ENCODE measurements at places on chromosomes 11 and 22.

DNA sequence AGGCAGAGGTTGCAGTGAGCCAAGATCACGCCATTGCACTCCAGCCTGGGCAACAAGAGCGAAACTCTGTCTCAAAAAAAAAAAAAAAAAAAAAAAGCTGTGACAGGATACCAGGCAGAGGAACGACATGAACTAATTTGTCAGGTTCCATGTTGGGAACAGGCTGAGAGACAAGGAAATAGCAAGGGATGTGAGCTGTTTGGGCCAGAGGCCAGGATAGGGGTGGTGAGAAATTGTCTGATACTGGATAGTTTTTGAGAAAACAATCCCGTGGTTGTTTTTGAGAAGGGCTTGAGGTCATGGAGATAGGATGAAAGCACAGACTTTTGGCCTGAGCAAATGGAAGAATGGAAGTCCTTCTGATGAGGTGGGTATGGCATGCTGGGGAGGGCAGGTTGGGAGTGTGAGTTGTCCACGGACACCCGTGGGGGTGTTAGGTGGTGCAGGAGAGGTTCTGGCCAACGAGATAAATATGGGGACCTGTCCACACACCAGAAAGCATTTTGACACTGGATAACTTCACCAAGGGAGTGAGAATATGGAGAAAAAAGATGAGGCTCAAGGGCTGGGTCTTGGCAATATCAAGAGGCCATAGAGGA is 13.7 kb downstream of the PIWIL3 start:
- DNase-seq, result no peak

DNA sequence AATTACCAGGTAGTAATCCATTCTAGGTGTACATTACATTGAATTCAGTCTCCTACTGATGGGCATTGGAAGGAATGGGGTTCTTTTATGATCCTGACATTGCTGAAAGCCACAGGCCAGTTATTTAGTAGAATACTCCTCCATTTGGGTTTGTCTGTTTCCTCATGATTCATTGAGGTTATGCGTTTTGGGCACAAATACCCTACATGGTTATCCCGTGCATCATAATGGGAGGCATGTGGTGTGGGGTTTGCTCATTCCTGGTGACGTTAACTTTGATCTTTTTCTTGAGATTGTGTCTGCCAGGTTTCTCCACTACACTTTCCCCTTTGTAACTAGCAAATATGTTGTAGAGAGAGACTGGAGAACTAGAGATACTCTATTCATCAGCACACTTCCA is 5.5 kb downstream of the FOLR3 start:
- no peak for DNase-seq

GRCh38 chr11:70573701-70574151 is 175.4 kb downstream of the CTTN start:
- DNase-seq, result no peak

- no peak for DNase-seq
Measured at GRCh38 chr11:35826949-35827348, 116.9 kb upstream of the LDLRAD3 start.

GRCh38 chr22:44382116-44383038 is 69.6 kb upstream of the SHISAL1 start:
- no peak for DNase-seq

- no peak for DNase-seq
Measured at GRCh38 chr11:31233425-31233824, 136.1 kb downstream of the DCDC1 start.

- peak; percentile 65 for DNase-seq
Measured at GRCh38 chr11:9003573-9004182, at the start of gene NRIP3. TSS of gene NRIP3 (minus strand) at chr11:9004001. CDS start at chr11:9003935, 66 bp downstream.

DNA sequence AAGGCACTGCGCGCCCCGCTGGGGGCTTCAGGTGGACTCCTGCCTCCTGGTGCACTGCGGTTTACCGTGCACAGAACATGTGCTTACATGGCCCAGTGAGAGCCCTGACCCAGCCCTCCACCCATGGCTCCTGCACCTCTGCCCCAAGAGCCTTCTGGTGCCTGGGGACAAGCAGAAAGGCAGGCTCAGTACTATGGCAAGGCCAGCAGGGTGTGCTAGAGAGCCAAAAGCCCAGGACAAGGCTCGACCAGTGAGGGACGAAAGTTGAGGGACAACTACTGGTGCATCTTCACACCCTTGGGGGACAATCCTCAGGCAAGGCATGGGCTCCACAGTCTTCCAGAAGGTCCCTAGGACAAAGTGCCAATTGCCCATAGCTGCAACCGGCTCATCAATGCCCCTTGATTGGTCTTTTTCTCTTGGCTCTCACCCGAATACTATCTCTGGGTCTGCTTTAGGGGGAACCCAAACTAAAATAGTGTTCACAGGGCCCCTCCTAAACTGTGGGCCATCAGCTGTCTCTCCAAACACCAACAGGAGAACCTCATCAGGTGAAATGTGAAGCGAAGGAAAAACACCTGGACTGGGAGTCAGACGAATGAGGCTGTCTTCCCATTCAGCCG is 13.5 kb downstream of the PGA5 start:
- peak; percentile 86 for DNase-seq

GRCh38 chr11:15935373-15935772 is 421.0 kb downstream of the SOX6 start:
- no peak for DNase-seq

DNA sequence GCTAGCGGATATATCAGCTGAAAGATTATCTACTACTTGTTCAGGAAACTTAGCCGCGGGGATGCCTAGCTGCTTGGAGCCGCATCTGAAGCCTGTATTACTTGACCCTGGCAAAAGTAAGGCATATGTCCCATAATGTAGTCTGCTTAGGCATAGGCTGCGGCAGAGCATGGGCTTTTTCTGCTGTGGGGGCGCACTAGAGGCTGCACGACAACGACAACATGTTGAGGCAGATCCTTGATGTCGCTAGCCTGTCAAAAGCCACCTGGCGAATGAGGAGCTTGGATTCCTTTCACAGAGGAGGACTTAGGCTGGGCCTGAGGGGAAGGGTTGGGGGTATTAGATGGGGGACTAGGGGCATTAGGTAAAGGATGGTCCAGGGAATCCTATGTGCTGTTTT is 1.1 kb upstream of the OR52N2 start:
- no peak for DNase-seq

GRCh38 chr22:30694171-30694639 is 469 bp upstream of the OSBP2 start:
- DNase-seq, result no peak

- no peak for DNase-seq
Measured at GRCh38 chr22:47695176-47695575, 932.7 kb downstream of the TBC1D22A start.

GRCh38 chr11:133900176-133901105 is 55.1 kb upstream of the SPATA19 start:
- no peak for DNase-seq

- DNase-seq, result no peak
Measured at GRCh38 chr11:79390923-79391322, 49.9 kb downstream of the TENM4 start.

GRCh38 chr11:79742176-79742575 is 301.3 kb upstream of the TENM4 start:
- no peak for DNase-seq

DNA sequence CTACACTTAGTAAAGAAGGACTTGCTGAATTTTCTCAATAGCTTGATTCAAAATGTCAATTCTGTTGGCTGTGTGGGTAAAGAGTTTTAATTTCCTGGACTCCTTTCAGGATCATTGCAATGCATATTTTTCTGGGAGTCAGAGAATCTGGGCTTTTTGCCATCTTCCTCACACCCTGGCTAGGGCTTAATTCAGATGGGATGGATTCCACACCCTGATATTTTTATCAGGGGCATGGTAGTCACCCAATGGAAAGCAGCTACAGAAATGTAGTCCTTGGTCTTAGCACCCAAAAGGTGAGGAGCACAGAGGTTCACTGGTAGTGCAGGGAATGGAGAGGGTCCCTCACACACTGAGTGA is 79.3 kb downstream of the SGSM3 start:
- no peak for DNase-seq

- no peak for DNase-seq
Measured at GRCh38 chr11:117646411-117646810, 150.6 kb downstream of the DSCAML1 start.

GRCh38 chr11:122209619-122210366 is 93.8 kb upstream of the BLID start:
- DNase-seq, result no peak

DNA sequence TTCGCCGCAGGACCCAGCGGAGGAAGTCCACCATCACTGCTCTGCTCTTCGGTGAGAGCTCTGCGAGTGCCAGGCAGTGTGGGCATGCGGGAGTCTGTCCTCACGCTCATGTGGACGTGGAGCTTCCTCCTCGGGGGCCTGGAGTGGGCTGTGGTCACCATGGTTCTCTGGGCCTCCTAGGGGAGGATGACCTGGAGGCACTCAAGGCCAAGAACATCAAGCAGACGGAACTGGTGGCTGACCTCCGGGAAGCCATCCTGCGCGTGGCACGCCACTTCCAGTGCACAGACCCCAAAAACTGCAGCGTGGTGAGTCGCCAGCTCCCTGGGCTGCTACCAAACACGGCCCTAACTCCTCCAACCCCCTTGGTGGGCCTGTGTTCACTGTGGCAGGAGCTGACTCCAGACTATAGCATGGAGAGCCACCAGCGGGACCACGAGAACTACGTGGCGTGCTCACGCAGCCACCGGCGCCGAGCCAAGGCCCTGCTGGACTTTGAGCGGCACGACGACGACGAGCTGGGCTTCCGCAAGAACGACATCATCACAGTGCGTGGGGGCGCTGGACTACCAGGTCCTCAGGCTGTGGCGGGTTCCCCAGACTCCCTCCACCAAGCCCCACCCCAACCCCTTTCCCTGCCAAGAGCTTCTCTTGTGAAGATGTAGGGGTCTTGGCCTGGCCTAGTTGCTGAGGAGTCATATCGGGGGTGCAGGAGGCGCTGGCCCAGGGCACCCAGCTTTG is 36.8 kb downstream of the SGSM3 start:
- DNase-seq, result no peak

GRCh38 chr22:49344161-49344560 is 483.5 kb downstream of the BRD1 start:
- no peak for DNase-seq
